Skeletal muscle cell (primary cell): ENCODE measurements at places on chromosomes 3 and 15.
A peak's percentile ranks its signal among the peaks of the same experiment; 100 is the strongest.

DNA sequence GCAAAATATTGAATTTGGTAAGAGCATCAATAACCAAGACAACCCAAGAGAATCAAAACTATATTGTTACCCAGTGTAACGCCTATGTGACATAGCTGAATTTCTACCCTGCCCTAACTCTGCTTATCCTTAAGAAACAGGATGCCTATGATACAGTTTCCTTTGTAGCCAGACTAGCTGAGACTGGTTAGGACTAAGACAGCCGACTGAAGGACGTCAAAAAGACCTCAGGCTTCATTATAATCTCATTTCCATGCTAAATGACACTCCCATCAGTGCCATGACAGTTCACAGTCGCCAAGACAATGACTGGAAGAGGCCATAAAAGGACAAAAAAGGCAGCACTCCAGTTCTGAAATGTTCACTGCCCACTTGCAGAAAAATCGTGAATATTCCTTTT is 66.8 kb downstream of the GBE1 start:
- no peak for DNase-seq

GRCh38 chr3:35944926-35945710 is 305.8 kb downstream of the ARPP21 start:
- DNase-seq = no peak

DNA sequence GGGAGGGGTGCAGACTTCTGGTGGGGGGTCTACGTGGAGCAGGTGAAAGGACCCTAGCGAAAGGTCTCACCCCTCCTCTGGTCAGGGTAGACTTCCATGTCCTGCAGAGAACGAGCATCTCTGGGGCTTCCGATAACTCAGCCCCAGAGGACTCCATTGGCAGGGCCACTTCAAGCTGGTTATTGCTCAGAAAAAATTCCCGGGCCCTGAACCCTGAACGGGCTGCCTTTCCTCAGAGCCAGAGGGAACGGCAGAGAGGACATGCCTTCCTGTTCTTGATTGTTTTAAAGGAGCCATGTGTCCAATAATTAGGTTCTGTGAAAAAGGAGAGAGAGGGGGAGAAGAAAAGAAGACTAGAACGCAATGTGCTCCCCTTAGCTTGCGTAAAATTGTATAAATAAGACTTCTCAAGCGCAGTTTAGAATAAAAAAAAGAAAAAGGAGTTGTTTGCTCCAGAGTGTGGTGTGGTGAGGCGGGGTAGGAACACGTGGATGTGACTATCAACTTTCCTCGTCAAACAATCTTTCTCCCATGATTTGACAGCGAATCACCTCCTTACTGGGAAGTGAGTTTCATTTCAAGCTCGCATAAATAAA is 193.4 kb upstream of the UBE2E1 start:
- peak; percentile 43 for DNase-seq

- DNase-seq = no peak
Observed at GRCh38 chr15:71788646-71789579, 21.4 kb upstream of the NR2E3 start.

- DNase-seq = peak; percentile 67
Observed at GRCh38 chr15:67148196-67148701, 82.8 kb downstream of the SMAD3 start.

DNA sequence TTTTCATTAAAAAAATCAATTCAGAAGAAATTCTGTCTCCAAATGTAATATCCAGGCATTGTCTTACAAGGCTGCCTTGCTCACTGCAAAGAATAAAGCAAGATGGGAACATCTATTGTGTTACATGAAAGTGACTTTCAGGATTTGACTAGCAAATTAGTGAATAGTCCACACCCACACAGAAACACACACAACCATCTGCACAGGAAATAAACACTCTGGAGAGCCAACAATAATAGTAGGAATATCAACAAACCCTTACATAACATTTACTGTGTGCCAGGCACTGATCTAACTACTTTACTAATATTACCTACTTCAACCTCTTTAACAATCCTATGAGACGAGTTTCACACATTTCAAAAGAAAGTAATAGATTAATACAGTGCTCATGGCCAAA is 28.9 kb upstream of the ZNF385D start:
- DNase-seq = no peak

GRCh38 chr15:98063871-98064270 is 103.4 kb downstream of the ARRDC4 start:
- no peak for DNase-seq

- DNase-seq = peak; percentile 94
Observed at GRCh38 chr3:8482960-8483665, 18.5 kb upstream of the LMCD1 start.

GRCh38 chr3:171417813-171418212 is 42.4 kb downstream of the TNIK start:
- peak; percentile 23 for DNase-seq

- no peak for DNase-seq
Observed at GRCh38 chr15:43930079-43930478, 103.3 kb downstream of the WDR76 start.

- no peak for DNase-seq
Observed at GRCh38 chr3:40070816-40071215, 238.7 kb upstream of the EIF1B start.

DNA sequence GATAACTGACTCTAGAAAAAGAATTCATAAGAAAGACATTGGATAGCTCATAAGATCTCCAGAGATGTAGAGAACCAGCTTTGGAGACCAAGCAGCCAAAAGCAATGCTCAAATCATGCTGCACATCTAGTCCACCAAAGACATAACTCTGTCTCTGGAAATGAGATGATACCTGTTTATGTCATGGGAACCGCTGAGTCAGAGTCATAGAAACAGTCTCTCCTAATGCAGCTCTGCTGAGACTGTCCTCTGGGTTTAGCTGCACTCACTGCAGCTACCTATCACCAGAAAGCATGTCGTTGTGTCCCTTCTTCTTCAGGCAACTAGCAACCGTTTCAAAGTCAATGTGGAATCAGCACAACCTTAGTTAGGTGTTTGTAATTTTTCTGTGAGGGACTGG is 218.5 kb upstream of the ROBO1 start:
- DNase-seq = no peak

GRCh38 chr3:29152379-29152778 is 128.5 kb upstream of the RBMS3 start:
- DNase-seq = no peak

DNA sequence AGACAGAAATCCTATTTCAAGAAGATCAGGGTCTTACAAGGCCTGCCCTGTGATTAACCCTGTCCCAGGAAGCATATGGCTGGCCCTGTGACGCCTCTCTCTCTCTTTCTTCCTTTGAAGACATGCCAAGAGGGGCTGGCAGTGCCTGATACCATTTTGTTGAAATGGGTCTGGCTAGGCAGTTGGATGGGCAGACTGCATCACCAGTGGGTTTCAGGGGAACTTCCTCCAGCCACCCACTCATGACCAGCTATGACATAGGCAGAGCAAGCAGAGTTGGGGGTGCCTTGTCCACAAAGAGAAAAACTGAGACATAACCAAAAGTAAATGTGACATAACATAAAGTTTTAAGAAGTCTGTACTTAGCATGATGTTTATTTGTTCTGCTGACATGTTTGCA is 31.4 kb upstream of the MANF start:
- no peak for DNase-seq

GRCh38 chr15:88453651-88454050 is 13.5 kb downstream of the MRPL46 start:
- no peak for DNase-seq

DNA sequence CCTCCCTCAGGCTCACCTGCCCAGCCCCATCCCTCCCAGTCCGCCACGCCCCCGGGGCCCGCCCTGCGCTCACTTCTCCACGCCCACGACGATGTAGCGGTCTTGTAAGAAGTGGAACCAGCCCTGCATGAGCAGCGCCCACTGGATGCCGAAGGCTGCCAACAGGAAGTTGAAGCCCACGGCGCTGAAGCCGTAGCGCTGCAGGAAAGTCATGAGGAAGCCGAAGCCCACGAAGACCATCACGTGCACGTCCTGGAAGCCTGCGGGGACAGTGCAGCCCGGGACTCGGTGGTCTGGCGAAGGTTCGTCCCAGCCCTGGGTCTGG is 9.7 kb downstream of the RHCG start:
- no peak for DNase-seq

- no peak for DNase-seq
Observed at GRCh38 chr3:50356553-50356952, 2.8 kb downstream of the TMEM115 start.

DNA sequence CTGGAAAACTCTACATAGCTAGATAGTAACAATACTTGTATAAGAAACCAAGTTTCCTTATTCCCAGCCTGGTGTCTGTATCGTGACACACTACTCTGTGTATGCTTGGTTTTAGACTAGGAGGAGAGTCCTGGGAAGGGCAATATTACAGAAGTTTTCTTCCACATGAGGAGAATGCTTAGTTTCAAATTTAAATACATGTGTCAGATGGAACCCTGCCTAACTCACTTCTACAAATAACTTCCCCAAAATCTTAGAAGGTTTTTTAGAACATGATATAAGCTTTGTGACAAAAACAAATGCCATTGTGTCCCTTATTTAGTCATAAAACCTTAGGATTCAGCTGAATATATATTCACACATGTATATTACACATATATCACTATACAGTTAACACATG is 7.2 kb upstream of the IL20RB start:
- no peak for DNase-seq

GRCh38 chr3:142849148-142849547 is 39.7 kb downstream of the PCOLCE2 start:
- no peak for DNase-seq

DNA sequence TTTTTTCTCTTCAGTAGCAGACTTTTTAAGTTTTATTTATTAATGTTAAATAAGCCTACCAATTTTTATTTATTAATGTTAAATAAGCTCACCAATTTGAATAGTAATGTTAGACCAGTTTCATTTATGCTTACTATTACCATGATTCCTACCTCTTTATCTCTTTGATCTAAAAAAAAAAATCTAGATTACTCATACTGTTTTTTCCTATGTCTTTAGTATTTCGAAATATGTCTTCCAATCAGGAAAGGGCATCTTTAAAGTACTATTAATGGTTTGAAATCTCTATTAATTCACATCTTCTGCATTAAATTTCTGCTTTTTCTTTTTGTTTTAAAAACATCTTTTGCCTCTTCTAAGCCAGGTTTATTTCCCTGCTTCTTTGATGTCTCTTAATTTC is 27.5 kb upstream of the MAPKBP1 start:
- no peak for DNase-seq

DNA sequence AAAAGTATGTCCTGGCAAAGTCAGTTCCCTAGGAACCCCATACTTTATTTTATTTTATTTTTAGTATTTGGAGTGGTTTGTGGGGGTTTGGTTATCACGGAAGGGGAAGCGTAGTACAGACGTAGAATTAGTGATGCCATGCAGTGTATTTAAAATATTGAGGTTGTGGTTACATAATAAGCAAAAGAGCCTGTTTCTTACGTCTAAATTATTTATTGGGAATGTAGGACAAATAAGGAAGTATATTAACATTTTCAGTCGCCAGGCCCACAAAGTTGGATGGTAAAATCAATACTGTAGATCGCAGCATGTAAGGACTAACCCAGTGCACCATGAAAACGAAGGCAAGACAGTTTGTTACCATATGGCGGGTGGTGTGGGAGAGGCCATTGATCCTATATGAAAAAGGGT is 558 bp downstream of the DTWD1 start:
- no peak for DNase-seq

DNA sequence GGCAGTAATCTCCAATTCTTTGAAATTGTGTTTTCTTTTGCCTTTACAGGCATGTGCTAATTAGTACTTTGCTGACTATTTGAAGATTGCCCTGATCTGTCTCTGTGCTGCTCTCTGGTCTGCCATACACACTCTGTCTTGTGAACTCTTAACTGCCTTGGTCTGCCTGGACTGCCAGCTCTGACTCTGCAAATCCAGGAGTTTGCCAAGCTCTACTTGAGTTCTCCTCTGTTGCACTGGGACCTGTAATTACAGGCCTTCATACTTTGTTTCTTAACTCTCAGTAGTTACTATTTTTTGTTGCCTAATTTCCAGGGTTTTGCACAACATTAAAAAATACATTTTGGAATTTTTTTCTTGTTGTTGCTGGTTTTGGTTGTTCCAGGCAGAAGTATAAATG is 155.0 kb downstream of the RSRC1 start:
- no peak for DNase-seq

- DNase-seq = peak; percentile 69
Observed at GRCh38 chr3:56291244-56291680, 177.0 kb downstream of the ERC2 start.

DNA sequence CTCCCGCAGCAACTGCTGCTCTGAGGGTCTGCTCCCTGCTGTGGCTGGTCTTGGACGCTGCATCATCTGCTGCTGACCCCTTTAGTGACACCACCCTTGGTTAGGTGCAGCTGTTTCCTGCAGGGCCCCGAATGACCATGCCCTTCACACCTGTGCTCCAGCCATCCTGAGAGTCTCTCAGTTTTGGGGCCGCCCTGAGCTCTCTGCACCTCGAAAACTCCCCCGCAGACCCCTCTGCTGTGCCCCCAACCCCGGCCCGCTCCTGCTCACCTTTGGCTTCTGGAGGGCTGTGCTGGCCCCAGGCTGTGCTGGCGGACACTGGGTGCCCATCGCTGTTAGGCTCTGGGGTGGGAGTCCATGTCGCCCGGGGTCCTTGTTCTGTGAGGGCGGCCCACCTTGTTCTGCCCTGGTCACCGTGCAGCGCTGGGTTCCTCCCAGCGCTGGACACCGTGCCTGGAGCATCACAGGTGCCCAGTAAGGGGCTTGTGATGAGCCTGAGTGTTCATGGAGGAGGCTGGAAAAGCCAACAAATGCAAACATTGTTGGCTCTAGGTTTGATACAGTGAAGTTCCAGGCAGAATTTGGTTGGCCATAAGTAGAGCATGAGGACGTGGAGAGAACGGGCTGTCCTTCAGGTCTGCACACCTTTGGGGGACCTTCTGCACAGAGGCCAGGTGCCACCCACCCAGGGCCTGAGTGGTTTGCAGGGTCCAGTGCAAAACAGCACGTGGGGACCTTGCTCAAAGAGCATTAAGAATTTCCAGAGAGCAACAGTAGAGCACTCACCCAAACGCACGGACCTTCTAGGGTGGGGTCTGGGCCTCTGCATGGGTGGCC is 12.3 kb downstream of the ABTB1 start:
- DNase-seq = no peak

- DNase-seq = no peak
Observed at GRCh38 chr3:64023861-64024223, 548 bp upstream of the PSMD6 start.

GRCh38 chr3:172751175-172751704 is 714 bp downstream of the ECT2 start:
- DNase-seq = no peak
